ENCODE measurements at places on chromosomes 1 and 21.

DNA sequence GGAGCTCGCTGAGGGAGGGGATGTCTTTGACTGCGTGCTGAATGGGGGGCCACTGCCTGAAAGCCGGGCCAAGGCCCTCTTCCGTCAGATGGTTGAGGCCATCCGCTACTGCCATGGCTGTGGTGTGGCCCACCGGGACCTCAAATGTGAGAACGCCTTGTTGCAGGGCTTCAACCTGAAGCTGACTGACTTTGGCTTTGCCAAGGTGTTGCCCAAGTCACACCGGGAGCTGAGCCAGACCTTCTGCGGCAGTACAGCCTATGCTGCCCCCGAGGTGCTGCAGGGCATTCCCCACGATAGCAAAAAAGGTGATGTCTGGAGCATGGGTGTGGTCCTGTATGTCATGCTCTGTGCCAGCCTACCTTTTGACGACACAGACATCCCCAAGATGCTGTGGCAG, 1.4 kb downstream of the TSSK3 start:
- no peak for DNase-seq

- DNase-seq, result no peak
Observed at GRCh38 chr1:229452956-229453801, 19.3 kb upstream of the ACTA1 start.

- DNase-seq, result no peak
Observed at GRCh38 chr1:95396557-95396956, 162.5 kb downstream of the RWDD3 start.

- no peak for DNase-seq
Observed at GRCh38 chr1:39833621-39834385, 45.1 kb upstream of the BMP8B start.

- no peak for DNase-seq
Observed at GRCh38 chr1:36486439-36487335, 4.0 kb upstream of the CSF3R start.

- DNase-seq, result no peak
Observed at GRCh38 chr1:211630236-211631081, 45.0 kb downstream of the NEK2 start.

DNA sequence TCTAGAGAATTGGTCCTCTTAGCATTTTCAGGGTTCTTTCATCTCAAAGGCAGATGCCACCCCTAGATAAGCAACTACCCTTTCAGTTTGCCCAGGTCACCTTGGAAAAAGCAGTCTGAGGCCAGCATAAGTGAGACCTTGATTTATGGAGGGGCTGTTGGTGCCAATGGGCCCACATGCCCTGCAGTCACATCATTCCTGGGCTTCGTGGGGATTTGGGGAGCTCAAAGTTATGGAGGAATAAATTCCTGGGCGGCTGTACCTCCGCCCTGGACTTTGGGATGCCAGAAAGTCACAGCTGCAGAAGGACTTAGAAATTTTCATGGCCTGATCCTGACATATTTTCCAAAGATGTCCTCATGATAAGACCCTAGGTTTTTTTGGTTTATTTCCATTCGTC, 2.7 kb upstream of the SDHB start:
- no peak for DNase-seq

DNA sequence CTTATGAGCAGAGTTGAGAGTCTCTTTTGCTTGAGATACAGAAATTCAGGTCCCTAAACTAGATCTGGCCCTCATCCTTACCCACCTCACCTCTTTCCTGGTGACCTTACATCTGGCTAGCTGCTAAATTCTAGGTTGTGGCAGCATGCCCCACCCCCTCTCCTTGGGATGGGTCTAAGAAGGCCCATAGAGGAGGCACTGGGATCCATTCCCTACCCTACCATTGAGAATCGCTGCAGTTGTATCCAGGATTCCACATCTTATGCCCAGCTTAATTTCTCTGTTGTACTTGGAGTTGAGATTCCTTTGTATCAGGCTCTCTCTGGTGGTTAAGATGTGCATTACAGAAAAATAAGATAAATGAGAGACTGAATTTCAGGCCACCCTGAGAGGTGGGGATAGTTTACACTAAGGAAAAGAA, 9.5 kb upstream of the TMEM39B start:
- DNase-seq, result no peak

DNA sequence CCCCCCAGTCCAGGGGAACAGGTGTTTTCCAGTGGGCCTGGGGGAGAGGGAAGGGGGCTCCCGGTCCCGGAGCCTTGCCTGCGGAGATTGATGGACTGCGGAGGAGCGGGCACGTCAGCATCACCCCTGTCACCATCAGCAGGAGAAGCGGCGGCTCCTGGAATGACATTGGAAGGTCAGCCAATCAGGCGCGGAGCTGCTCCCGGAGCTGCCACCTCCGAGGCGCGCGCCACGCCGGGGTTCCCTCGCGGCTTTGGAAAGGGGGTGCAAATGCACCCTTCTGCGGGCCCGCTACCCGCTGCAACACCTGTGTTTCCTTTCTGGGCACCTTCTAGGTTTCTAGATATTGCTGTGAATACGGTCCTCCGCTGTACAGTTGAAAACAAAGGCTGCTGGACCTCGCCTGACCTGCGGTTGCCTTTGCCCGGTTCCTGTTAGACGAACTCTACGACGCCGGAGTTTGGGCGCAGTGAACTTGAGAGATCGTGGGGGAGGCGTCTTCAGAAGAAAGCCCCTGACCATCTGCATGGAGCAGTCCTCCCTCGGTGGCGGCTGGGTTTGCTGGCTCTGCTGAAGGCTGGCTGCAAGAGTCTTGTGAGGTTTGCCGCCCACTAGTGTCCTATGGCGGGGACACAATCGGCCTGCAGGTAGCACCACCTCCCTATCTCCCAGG, 5.3 kb downstream of the DSCAM start:
- DNase-seq, result no peak

GRCh38 chr1:17232759-17233661, 15.9 kb upstream of the PADI3 start:
- DNase-seq, result no peak

DNA sequence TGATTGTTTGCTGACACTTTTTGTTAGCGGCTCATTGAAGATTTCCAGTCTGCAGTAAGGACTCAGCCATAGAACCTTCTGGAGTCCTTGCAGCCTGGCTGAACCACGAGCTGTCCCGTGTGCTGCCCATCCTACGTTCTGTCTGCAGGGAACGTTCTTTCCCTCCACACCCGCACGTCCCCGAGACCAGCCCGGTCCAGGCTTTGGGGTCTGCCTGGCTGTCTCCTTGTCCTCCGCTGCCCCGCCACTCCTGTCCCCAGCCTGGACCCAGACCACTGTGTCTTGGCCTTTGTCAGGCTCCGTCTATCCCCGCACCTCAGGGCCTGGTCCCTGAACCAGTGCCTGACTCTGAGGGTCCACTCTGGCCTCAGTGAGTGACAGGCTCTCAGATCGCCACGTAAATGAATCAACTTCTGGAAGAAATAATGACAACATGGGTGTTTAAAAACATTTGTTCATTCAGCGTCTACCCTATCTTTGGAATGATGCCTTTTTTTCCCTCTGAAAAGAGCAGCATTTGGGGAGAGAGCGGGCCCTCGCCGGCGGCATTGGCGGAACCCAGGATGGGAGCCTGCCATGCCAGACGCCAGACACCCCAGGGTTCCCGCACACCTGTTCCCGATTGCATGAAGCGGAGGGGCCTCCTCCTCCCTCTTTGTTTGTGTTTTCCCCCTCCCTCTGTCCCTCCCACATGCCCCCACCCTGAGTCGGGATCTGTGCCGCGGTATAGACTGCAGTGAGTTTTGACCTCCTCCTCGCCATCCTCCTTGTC, 43.9 kb upstream of the C1orf174 start:
- no peak for DNase-seq

DNA sequence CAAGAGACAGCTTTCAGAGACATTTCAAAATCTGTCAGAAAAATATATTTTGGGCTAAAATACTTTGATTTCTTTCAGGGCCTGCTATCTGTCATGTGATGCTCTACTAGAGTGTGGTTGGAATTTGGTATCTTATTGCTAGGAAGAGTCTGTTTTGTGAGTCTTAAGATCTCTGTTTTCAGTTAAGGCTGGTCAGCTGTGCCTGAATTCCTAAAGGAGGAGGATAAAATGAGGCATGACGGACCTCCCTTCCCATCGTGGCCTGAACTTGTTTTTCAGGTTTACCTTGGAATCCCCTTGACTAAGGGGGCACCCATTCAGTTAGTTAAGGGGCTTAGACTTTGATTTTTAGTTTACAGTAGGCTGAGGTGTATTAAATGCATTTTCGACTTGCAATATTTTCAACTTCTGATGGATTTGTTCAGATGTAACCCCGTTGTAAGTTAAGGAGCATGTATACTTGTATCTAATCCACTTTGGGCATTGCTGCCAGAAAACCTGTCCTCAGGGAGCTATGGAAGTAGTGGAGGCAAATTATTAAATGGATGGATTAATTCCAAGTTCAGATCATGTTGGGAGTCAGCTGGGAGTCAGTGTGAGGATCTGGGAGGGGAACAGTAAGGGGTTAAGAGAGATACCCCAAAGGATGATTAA, 18.3 kb downstream of the CAPN2 start:
- no peak for DNase-seq

- DNase-seq, result no peak
Observed at GRCh38 chr1:159843459-159843858, 16.8 kb downstream of the SLAMF8 start.
